Putamen (tissue), 1 donor: ENCODE measurements at places on chromosomes 4 and X.

GRCh38 chr4:16212138-16212782 lies 14.0 kb downstream of the TAPT1 start:
- no peak for DNase-seq

DNA sequence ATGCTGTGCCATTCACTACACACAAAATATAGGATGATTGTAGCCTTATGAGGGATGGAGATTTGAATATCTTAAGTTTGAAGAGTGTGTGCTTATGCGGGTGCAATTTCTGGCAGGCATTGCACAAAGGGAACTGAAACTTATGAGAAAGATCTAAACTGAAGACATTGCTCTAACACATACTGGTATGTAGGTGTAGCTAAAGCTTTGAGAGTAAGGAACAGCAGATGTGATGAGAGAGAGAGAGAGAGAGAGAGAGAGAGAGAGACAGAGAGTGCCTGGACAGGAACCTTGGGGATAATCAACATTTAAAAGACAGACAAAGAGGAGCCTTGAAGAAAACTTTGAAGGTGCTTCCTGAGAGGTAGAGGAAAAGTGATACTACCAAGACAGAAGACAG lies 379.7 kb downstream of the SPRY1 start:
- DNase-seq: no peak

DNA sequence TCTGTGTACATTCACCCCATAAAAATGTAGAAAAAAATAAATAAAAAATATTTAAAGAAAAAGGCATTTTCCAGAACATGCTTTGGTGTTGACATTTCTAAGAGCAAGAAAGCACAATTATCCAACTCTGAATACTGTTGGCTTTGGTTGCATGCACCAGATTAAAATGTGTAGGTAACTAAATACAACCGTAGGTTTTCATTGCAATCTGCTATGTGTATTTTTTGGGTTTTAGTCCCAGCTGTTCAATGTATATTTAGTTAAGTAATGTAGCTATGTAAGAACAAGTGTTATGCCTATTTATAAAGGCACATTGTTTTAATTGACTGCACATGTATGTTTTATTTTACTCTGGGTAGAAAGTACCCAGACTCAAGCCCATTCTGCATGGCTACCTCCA lies 108.1 kb upstream of the PAQR3 start:
- DNase-seq: no peak

- no peak for DNase-seq
Measured at GRCh38 chrX:3384327-3384726, 37.9 kb upstream of the MXRA5 start.

DNA sequence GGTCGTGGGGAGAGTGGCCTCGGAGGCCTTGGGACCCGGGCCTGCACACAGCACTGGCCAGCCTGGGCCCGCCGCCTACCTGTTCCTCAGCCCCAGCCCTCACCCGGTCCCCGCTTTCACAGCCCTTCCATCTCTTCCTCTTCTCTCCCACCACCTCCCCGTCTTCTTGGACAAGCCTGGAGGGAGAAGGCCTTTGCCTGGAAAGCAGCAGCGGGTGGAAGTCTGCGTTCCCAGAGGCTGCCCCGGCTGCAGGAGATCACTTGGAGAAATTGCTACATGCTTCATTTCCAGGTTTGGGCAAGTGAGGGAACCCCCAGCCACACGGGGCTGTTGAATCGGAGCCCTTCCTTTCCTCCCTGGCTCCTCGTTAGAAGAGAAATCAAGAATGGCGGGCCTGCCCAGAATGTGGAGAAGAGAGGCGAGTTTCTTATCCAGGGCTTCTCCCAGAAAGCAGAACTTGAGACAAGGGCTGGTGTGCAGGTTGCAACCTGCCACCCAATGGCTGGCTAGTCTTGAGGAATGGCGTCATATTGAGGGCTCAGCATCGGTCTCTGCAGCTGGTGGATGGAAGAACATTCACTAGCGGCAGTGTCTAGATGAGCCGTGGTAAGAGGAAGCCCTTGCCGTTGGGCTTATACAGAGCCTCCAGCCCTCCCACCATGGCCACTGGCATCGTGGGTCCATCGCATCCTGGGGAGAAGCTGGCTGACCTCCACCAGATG lies 1.2 kb upstream of the PDZD4 start:
- no peak for DNase-seq

DNA sequence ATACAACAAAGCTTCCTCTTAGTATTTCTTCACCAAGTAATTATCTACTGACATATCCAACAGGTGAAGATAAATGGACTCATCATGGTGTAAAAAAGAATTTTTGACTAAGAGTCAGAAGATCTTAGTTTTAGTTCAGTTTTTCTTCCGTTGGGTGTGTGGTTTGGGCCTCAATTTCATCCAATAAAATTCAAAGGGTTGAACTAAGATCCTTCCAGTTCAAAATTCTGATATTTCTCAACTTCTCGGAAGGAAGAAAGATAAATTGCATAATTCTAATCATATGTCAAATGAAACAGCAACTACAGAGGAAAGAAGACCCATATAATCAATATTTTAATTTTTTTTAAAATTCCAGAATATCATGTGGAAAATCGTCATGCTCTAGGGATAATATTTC lies 192.7 kb downstream of the SPRY1 start:
- DNase-seq: no peak

GRCh38 chrX:152259150-152259549 lies 120.8 kb upstream of the MAGEA10 start:
- no peak for DNase-seq

- no peak for DNase-seq
Measured at GRCh38 chrX:39631276-39632229, 466.2 kb downstream of the BCOR start.

GRCh38 chr4:108213723-108214122 lies 45.0 kb upstream of the LEF1 start:
- no peak for DNase-seq

DNA sequence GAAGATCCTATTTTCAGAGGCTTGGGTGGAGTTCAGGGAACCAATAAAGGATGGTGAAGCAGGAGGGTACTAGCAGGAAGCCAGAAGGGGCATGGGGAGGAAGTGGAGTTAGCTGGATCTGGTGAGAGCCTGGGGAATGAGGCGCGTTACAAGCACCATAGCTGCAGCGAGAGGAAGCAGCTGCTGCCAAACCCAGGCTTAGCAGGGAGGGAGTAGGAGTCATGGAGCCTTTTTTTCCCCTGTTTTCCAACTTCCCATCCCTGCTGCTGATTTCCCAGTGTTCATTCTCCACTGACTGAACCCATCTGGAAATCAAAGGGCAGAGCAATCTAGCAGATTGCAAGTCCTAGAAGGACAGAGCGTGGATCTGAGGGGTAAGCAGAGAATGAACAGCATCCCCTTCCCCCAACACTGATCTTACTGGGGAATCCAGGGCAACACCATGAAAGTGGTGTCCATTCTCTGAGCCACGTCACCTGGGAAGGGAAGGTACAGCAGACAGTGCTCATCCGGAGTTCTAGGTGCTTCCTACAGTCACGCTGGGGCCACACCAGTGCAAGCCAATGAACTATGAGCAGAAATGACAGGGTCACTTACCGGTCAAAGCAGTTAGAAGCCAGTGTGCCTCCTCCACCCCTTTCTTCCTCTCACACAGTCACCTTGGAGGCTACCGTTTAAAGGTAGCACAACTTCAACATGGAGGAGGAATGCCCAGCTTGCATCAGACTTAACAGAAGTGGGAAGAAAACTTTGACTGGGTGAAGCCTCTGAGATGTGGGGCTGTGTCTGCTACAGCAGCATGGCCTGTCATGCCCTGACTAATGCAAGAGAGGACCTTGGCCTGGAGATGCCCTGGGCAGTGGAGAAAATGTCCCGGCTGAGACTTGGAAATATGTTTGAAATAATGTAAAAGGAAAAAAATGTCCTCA lies 36.7 kb downstream of the SMIM20 start:
- no peak for DNase-seq

GRCh38 chrX:13816643-13817627 lies at the start of gene GPM6B:
Gene GPM6B (minus strand): TSS chrX:13817093. CDS start chrX:13816904, 189 bp downstream.
- peak; percentile 57 for DNase-seq

DNA sequence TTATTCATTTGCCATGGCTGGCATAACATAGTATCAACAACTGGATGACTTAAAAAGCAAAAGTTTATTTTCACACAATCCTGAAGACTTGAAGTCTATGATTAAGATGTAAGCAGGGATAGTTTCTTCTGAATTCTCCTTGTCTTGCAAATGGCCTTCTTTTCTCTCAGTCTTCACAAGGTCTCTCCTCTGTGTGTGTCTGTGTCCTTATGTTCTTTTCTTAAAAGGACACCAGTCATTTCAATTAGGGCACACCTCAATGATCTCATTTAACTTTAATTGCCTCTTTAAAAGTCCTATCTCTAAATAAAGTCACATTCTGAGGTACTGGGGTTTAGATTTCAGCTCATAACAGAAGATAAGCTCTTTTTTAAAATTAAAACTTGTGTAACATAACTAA lies 399.7 kb downstream of the PABPC4L start:
- no peak for DNase-seq

DNA sequence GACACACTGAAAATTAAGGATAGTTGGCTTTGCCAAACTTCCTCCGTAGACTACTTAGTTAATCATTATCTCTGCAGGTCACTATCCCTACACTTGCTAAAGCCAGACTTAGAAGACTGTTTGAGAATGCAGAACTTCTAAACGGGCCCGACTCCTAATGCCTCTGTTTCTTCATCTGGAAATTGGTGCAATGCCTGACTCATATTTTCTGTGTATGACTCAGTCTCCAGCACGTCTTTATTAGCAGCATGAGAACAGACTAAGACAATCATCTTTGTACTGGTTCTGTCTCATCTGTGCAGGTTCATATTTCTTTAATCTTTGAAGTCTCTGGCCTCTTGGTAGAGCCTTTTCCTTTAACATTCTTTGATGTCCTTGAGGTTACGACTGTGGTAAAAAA lies 411.9 kb upstream of the ACTRT1 start:
- no peak for DNase-seq

DNA sequence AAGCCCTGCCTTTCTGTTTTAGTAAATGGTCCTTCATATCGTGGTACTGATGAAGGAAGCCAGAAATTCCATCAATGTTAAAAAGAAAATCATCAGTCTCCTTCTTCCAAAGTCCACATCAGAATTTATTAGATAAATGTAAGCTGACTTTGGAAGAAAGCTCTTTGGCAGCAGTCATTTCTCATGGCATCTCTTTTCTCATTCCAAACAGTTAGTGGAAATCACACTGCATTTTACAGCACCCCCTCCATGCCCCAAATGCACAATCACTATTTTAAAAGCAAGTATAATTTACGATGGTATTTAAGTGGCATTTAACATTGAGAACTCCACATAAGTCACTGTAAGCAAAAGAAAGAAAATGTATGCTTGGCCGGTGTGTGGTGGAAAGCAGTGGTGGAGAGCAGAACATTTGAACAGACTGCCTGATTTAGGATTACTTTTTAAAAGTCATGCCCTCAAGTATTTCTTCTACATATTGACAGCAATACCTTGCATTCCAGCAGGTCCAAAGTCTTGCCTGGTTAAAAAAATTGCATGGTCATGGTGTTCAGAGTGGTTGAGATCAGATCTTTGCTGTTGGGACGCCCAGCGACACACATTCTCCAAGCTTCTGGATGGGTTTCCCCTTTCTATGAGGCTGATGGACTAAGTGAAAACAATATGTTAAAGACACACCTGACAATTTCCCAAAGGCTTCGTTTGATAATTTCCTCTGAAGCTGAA lies 248.6 kb downstream of the ADAMTS3 start:
- no peak for DNase-seq

DNA sequence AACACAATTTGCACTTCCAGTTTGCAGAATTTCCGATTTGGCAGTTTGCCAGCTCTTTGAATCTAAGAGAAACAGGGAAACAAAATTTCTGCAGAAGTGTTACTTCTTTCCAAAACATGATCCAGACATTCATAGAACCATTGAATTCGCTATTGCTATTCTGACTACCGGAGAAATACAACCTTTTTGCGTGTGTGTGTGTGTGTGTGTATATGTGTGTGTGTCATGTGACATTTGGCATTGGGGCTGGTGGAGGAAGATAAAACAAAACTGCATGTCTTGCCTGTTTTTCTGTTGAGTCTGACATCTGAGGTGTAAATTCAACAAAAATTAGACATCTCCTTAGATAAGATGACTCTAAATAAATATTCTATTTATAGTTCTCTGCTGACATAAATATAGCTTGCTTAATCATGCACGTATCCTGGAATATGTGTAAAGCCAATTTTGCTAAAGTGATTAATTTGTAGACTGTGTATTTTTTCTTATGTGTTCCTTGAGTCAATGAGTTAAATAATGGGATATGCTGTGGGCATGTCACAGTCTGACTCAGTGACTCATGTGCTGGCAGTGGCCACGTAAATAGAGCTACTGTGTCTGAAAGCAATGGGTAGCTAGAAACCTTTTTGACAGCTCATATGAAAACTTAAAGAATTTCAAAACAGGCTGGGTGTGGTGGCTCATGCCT lies 98.9 kb downstream of the HPGD start:
- no peak for DNase-seq

- no peak for DNase-seq
Measured at GRCh38 chr4:107838861-107839565, 14.3 kb downstream of the SGMS2 start.

DNA sequence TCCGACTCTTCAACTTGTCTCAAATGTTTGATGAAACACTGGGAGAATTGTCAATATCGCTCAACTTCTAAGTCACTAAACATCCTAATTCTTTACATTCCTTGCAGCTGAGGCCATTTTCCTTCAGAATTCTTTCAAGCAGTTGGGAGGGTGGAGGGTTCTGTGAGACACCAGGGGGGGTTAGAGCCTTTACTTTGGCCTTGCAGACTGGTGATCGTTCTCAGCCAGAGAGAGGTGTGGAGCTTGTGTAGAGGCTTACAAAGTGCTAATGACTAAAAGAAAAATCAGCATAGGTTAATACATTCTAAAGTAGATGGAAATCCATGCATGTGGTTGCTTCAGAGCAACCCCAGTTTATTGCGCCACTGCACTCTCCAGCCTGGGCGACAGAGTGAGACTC lies 21.3 kb upstream of the SOX3 start:
- no peak for DNase-seq

DNA sequence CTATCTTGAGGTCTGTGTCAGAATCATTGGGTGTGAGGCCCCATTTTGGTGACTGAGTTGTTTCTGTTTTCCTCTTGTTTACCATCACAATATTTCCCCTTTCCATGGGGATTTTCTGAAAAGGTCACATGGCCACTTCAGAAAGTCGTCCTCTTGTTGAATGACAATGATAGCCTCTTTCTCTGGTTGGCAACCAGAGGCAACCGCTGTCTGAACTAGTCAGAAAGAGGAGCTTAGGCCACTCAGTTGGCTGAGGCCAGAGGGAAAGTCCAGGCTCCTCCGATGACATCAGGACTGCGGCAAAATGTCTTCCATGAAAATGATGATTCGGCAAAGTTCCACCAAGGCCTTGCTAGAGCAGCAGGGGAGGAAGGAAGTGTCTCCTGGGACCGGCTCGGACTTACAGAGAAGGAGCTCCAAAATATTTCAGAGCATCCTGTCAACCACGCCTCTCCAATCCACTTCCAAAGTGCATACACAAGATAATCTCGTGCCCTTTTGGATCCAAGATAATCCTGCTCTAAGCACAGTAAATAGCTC lies 19.1 kb upstream of the RBM47 start:
- DNase-seq: no peak
